ENCODE measurements at places on chromosomes 4 and X.

DNA sequence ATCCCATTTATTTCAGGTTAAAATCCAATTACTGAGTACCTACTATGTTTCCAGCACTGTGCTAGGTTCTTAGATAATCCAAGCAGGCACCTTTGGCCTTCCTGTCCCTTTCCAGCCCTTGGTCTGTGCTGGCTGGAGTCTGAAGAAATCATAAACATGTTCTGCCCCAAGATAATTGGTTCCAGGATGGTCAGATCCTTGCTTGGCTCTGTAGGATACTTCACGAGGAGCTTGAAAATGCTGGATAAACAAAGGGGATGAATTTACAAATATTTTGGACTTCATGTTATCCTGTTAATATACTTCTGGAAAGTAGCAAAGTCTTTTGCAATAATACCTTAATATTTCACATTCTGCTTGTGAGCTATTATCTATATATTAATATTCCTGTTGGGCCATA, 35.0 kb upstream of the FHL1 start:
- no peaks in the 10 kb centered on the region for H3K36me3 ChIP-seq
- H3K4me3 ChIP-seq, result no peak overlapping the region
- DNase-seq, result no peak
- no peaks in the 10 kb centered on the region for H3K27me3 ChIP-seq
- H3K4me1 ChIP-seq, result no peaks in the 10 kb centered on the region

DNA sequence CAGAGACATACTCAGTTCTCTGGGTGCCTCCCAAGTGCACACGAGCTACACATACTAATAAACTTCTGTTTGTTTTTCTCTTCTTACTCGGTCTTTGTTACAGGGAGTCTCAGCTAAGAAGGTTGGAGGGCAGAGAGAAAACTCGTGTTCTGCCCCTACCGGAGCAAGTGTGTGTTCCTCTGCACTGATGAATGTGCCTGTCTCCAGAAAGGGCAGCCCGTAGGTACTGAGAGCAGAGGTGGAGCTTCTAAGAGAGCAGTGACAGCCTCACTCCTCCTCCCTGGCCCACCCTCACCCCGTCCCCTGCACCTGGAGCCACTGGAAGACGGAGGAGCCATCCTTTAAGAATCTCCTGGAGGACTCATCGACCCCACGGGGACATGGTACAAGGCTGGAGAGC, 67.6 kb downstream of the MTNR1A start:
- H3K4me1 ChIP-seq, result no peaks in the 10 kb centered on the region
- no peaks in the 10 kb centered on the region for H3K36me3 ChIP-seq
- no peak for DNase-seq
- no peak overlapping the region for H3K4me3 ChIP-seq
- H3K27ac ChIP-seq, result no peak overlapping the region

- H3K4me3 ChIP-seq, result no peak overlapping the region
- no peaks in the 10 kb centered on the region for H3K36me3 ChIP-seq
- no peak for DNase-seq
- no peak overlapping the region for H3K27ac ChIP-seq
These were observed 98.8 kb upstream of the GATB start for GRCh38 chr4:151859641-151860040.

DNA sequence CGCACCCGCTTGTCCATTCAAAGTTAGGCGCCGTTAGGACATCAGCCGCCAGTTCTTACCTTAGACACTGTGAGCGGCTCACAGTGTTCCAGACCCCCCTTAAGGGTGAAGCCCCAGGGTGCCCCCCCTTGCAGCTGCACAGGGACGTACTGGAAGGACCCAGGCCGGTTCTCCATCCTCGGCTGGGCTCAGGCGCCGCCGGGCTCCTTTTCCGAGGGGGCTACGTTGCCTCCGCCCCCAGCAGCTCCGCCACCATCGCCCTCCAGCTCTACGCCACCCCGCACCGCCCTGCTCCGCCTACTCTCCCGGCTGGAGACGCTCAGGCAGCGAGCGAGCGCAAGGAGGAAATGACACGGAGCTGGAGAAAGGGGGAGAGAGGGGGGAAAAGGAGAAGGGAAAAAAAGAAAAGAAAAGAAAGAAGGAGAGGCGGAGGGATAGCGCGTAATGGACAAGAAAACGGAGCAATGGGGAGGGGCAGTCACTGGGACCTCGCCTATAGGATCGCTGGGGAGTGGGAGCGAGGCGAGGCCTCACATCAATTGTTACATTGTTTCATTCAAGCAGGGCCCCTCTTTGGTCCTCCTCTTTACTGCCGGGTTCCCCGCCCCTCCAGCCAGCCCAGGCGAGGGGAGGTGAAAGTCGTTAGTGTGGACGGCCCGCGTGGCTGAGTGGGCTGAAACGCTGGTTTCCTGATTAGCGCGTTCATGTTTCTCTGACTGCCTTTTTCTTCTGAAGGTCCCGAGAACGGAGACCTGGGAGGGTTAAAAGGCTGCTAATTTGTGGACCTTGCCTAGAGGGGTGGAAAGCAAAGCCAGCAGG, at the start of gene SHROOM4:
SHROOM4 (minus strand) TSS at position 352 of the 819 bp plus-strand sequence; CDS start at position 176, 176 bp downstream.
- no peaks in the 10 kb centered on the region for H3K4me1 ChIP-seq
- H3K27me3 ChIP-seq, result no peaks in the 10 kb centered on the region
- no peak for DNase-seq
- no peaks in the 10 kb centered on the region for H3K36me3 ChIP-seq
- H3K4me3 ChIP-seq, result peak within 1 kb of the TSS; percentile 39

DNA sequence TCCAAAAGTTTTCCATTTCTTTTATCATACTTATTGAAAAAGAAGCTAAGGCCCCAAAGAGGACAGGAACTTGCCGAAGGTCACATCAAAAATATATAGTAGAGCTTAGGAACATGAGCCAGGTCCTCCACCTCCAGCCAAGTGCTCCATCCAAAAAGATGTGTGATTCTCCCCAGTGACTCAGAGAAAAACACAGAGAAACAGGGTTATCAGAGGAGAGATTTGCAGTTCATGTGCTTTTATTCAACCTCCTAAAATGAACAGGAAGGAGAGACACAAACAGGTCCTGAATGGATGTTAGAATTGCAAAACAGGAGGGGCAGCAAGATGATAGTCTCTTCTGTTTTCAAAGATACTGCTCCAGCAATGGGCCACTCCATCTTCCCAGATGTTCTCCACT, 19.6 kb upstream of the FGF16 start:
- no peak overlapping the region for H3K27ac ChIP-seq
- H3K36me3 ChIP-seq, result no peaks in the 10 kb centered on the region
- no peak overlapping the region for H3K4me3 ChIP-seq
- H3K27me3 ChIP-seq, result no peaks in the 10 kb centered on the region
- DNase-seq, result no peak
- no peaks in the 10 kb centered on the region for H3K4me1 ChIP-seq

- no peaks in the 10 kb centered on the region for H3K27me3 ChIP-seq
- H3K4me1 ChIP-seq, result no peaks in the 10 kb centered on the region
- DNase-seq, result no peak
- no peak overlapping the region for H3K27ac ChIP-seq
- no peak overlapping the region for H3K4me3 ChIP-seq
These were observed 95.8 kb upstream of the IL13RA1 start for GRCh38 chrX:118631586-118631985.

- DNase-seq, result no peak
- H3K4me1 ChIP-seq, result no peaks in the 10 kb centered on the region
- H3K36me3 ChIP-seq, result no peaks in the 10 kb centered on the region
- no peak overlapping the region for H3K4me3 ChIP-seq
These were observed 1336.3 kb upstream of the AGA start for GRCh38 chr4:178778496-178778895.

- H3K27ac ChIP-seq, result no peak within 1 kb of the TSS
- no peak for DNase-seq
- H3K4me3 ChIP-seq, result peak within 1 kb of the TSS; percentile 42
- H3K4me1 ChIP-seq, result peaks cover 5% of the 10 kb centered on the region
These were observed at the start of gene SLC7A11 for GRCh38 chr4:138242076-138242833. TSS of gene SLC7A11 (minus strand) at chr4:138242349. CDS start at chr4:138242069, 280 bp downstream.

- no peak overlapping the region for H3K27ac ChIP-seq
- H3K4me1 ChIP-seq, result peaks cover 2% of the 10 kb centered on the region
- no peak overlapping the region for H3K4me3 ChIP-seq
- H3K36me3 ChIP-seq, result no peaks in the 10 kb centered on the region
- no peaks in the 10 kb centered on the region for H3K27me3 ChIP-seq
These were observed 73.3 kb downstream of the PRPS1 start for GRCh38 chrX:107701493-107702121.

DNA sequence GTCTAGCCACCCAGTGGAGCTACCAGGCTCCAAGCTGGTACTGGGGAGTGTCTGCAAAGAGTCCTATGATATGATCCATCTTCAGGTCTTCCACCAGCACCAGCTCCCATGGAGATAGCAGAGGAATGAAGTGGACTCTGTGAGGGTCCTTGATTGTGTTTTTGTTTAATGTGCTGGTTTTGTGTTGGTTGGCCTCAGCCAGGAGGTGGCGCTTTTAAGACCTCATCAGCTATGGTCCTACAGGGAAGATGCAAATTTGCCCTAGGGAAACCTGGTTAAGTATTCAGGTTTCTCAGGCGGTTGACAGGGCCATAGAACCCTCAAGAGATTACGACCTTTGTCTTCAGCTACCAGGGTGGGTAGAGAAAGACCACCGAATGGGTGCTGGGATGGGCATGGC, 1141.1 kb downstream of the STIM2 start:
- DNase-seq, result no peak
- H3K4me3 ChIP-seq, result no peak overlapping the region
- H3K36me3 ChIP-seq, result no peaks in the 10 kb centered on the region
- H3K27ac ChIP-seq, result no peak overlapping the region
- no peaks in the 10 kb centered on the region for H3K4me1 ChIP-seq
- H3K27me3 ChIP-seq, result no peaks in the 10 kb centered on the region
